Subcutaneous adipose tissue (tissue), 4 donors: ENCODE measurements at places on chromosomes 12 and 14. TPM values are rescaled to one million over a fixed set of nuclear protein-coding genes. Genes with fewer than 3 reads are reported as not detected.

Gene EML5
- total RNA-seq: 0.19 TPM

Gene ABCB9
- 9.2 TPM for total RNA-seq

Gene GALNT8
- 1.5 TPM for total RNA-seq

Gene SDSL
- total RNA-seq: 3.3 TPM

Gene SALL2
- total RNA-seq: 4.3 TPM

Gene NPAS3
- total RNA-seq: 1.3 TPM

Gene FRMD6
- total RNA-seq: 14.1 TPM

Gene ZFHX2
- total RNA-seq: 0.33 TPM

Gene SIX6
- total RNA-seq: not detected

Gene NRIP2
- total RNA-seq: 0.16 TPM

Gene SLC4A8
- 1.1 TPM for total RNA-seq

Gene DEGS2
- total RNA-seq: 0.34 TPM

Gene CACNA2D4
- 7.5 TPM for total RNA-seq

Gene SSPN
- total RNA-seq: 19.2 TPM

Gene RILPL1
- 24.7 TPM for total RNA-seq

Gene PLEKHH1
- 7.9 TPM for total RNA-seq

Gene APOLD1
- 57.3 TPM for total RNA-seq

Gene GALNT9
- total RNA-seq: not detected

Gene RNFT2
- total RNA-seq: 2.6 TPM

Gene FAM90A1
- not detected for total RNA-seq

Gene TAS2R42
- not detected for total RNA-seq

Gene MIPOL1
- 20.9 TPM for total RNA-seq

Gene CEBPE
- not detected for total RNA-seq

Gene EIF4B
- total RNA-seq: 563 TPM

Gene MYG1
- total RNA-seq: 46.0 TPM

Gene CRADD
- 22.5 TPM for total RNA-seq

Gene CAPZA3
- total RNA-seq: not detected

Gene ASIC1
- 0.88 TPM for total RNA-seq

Gene SMIM41
- total RNA-seq: not detected

Gene TPPP2
- total RNA-seq: not detected

Gene POTEM
- total RNA-seq: not detected

Gene HSPB8
- total RNA-seq: 18.9 TPM

Gene YEATS4
- total RNA-seq: 16.7 TPM

Gene GARIN6
- total RNA-seq: not detected

Gene ASPG
- total RNA-seq: not detected

Gene ATF7
- 32.0 TPM for total RNA-seq
